ENCODE measurements at places on chromosomes 11 and 22.

GRCh38 chr11:67408437-67409200, 4.7 kb downstream of the TBC1D10C start:
- no peak for DNase-seq

DNA sequence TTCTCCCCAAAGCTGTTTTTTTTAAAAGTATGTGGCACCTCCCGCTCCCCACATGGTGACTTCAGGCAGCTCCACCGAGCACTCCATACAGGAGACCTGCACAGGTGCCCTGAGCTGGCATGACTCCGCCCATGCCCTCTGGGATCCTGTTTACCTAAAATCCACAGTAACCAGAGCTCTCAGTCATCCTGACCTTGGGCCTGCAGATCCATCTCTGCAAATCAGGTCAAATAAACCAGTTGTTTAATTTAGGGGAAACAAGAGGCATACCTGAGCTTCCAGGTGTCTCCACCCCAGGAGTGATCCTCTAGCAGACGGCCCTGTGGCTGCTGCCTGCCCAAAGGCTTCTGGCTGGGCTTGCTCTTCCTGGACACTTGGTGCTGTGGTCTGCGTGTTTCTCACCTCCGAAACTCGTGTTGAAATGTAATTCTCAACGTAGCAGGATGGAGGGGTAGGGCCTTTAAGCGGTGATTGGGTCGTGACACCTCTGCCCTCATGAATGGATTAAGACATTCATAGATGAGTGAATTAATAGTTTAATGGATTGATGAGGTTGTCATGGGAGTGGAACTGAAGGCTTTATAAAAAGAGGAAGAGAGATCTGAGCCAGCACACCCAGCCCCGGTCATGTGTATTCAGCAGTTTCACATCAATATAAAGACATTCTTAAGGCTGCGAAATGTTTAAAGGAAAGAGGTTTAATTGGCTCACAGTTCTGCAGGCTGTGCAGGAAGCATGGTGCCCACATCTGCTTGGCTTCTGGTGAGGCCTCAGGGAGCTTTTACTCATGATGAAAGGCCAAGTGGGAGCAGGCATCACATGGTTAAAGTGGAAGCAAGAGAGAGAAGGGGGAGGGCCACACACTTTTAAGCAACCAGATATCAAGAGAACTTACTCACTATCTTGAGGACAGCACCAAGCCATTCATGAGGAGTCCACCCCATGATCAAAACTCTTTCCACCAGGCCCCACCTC, 34.1 kb downstream of the LINC01488 start:
- DNase-seq: no peak

DNA sequence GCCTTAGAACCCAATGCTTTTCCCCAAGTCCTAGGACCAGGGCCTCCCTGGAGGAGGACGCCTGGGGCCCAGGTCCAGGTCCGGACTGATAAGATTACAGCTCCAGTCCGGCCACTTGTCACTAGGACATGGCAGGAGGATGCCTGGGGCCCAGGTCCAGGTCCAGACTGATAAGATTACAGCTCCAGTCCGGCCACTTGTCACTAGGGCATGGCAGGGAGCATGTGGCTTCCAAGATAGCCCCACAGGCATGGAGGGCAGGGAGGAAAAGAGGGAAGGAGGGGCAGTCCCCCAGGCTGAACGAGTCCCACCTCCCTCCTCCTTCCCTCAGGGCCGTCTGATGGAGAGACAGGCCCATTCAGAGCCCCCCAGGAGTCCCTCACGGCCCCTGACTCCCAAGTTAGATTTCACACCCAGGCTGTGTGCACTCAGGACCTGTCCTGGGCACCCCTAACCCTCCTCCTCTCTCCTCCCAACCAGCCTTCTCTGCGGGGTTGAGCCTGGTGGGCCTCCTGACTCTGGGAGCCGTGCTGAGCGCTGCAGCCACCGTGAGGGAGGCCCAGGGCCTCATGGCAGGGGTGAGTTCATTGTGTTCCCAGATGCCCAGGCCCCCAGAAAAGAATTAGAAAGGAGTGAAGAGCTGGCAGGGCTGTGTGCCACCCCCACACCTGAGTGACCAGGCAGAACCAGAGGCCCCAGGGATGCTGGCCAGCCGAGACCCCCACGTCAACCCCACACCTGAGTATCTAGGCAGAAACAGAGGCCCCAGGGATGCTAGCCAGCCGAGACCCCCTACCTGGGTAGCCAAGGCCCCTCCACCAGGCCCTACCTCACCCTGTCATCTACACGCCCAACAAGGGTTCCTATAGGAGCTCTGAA, 2.1 kb downstream of the TSPAN32 start:
- DNase-seq: no peak

DNA sequence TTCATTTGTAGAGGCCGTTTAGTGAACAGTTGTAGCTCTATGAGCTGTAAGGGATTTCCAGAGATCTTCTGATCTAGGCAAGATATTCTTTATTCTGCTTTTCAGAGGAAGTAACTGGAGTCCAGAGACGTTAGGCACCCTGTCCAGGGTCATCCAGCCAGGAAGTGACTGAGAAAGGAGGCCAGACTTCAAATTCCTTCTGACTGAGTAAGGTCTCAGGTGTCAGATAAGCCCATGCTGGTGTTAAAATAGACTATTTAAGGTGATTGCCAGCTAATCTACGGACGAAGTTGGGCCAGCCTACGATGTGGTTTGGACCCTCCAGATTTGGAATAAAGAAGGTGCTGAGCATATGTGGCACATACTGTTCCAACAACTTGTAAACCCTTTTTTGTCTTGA, 54.6 kb downstream of the GRIK4 start:
- no peak for DNase-seq

GRCh38 chr11:71171576-71171975, 80.8 kb downstream of the SHANK2 start:
- no peak for DNase-seq

DNA sequence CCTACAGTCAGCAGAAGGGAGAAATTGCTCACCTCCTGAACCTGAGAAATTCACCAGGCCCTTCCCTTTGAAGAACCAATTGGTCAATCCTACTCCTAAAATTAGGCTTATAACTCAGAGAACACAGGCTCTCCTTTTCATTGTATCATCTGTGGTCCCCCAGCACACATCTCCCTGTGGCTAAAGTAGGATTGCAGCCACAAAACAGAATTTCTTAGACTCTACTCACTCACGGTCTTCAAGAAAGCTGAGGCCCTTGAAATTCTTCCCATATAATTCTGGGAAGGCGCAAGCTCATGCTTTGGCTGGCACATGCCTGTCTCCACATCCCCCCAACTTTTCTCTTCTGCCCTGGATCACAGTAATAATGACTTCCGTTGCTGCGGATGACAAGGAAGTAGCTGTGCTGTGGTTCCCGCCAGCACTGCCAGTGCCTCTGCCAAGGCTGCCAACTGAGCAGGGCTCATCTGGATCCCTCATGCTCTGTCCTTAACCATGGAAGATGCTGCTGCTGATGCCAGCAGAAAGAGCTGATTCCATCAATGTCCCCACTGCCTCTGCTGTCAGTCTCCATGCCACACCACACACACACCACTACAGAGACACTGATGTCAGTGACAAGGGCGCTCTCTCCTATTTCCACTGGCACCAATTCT, 200.6 kb upstream of the POU2AF2 start:
- DNase-seq: no peak

- no peak for DNase-seq
Observed at GRCh38 chr22:32605576-32605975, 131.0 kb downstream of the FBXO7 start.

GRCh38 chr11:20037396-20038153, 122.7 kb downstream of the DBX1 start:
- DNase-seq: no peak

DNA sequence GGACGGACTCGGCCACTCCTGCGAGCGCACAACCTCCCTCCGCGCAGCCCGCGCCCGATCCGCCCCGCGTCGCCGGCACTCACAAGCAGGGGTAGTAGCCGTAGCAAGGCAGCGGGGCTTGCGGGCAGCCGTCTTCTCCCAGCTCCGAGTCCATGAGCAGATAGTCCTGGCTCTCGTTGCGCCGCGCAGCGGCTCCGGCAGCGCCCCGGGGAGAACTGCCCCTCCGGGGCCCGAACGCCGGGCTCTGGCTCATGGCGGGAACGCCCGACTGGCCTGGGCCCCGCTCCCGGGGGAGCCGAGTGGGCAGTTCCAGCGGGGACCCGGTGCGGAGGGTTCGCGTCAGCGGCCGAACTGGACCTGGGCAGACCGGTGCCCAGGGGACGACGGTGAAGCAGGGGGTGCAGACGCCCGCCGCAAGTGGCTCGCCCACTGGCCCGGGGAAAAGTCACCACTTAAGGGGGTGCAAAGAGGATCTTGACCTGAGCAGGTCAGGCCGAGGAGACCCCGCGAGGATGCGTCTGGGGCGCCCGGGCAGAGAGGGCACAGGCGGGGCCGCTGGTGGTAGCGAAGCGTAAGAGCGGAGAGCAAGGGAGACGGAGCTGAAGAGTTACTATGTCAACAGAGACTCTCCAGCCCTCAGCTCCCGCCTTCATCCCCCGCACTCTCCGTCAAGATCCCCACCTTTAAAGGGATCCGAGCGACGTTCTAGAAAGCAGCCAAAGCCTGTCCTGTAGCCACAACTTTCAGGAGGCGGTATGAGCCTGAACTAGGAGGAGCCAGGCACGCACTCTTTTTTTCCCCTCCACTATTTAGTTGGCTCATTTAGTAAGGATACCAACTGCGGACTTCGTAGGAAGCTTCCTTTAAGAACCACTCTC, at the start of gene TRPC6:
TSS of gene TRPC6 (minus strand) at position 757 of the 878 bp plus-strand sequence. CDS start at position 253, 504 bp downstream.
- DNase-seq: no peak

- DNase-seq: no peak
Observed at GRCh38 chr11:94790661-94791180, 22.6 kb downstream of the AMOTL1 start.

DNA sequence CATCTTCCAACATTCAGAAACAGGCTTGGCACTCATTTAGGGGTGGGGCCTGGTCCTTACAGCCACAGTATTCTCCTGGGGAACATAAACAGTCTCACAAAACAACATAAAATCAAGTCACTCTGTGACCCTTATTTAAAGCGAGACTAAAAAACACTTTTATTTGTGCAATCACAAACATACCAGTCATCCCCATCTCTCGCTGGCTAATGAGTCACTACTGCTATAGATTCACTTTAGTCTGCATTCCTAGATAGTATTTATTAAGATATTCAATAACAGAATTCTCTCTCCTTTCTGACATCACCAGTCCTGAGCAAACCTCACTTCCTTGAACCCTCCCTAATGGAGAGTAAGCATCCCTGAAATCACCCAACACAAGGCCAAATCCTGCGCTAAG, 68.0 kb downstream of the ZBTB44 start:
- no peak for DNase-seq

- no peak for DNase-seq
Observed at GRCh38 chr11:89922195-89922660, at the start of gene TRIM49D1. TRIM49D1 (minus strand) TSS chr11:89922245; CDS start chr11:89917710, 4,535 bp downstream.

- no peak for DNase-seq
Observed at GRCh38 chr11:60498853-60499252, 6.3 kb downstream of the MS4A12 start.
